ENCODE measurements at places on chromosomes 7 and 10. TPM values are rescaled to one million over a fixed set of nuclear protein-coding genes. Genes with fewer than 3 reads are reported as not detected.
A peak's percentile ranks its signal among the peaks of the same experiment; 100 is the strongest.

- no peak for DNase-seq
Observed at GRCh38 chr7:98133181-98133580, 26.5 kb downstream of the LMTK2 start.

DNA sequence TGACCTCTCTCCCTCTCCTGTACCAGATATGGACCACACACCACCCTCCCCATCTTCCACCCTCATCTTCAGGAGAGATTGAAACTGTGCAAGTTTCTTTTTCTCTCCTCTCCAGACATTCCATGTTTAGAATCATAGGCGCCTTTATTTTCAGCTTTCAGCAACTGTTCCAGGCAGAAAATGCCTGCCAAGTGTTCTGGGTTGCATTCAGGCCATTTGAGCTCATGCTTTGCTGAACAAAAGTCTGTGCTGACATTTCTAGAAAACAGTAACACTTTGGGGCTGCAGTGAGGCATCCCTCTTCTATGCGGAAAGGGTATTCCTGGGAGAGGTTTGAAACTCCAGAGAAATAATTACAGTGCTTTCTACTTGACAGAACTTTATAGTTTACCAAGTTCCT lies 361.7 kb downstream of the GPAM start:
- DNase-seq, result no peak

- no peak for DNase-seq
Observed at GRCh38 chr10:11048707-11049278, 31.1 kb downstream of the CELF2 start.

DNA sequence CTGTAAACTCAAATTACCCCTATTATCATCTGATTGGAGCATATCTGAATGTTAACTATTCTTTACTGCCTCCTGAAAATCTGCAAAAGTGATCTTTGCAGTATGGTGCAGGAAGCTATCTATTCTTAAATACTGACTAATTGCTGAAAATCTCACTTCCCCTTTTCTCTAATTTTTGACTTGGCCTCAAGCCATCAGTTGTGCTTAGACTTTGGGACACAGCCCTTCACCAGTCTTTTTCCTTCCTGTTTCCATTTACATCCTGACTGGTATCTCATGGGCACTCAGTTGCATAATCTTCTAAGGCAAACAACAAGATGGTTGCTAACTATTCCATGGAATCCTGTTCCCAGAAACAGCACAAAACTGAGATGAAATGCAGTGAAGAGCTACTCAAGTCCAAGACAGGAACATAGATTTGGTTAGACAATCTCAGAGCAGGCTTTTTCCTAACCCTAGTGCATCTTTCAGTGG lies 228.5 kb downstream of the SORCS1 start:
- DNase-seq, result no peak

- no peak for DNase-seq
Observed at GRCh38 chr10:73922007-73922863, 11.3 kb downstream of the PLAU start.

DNA sequence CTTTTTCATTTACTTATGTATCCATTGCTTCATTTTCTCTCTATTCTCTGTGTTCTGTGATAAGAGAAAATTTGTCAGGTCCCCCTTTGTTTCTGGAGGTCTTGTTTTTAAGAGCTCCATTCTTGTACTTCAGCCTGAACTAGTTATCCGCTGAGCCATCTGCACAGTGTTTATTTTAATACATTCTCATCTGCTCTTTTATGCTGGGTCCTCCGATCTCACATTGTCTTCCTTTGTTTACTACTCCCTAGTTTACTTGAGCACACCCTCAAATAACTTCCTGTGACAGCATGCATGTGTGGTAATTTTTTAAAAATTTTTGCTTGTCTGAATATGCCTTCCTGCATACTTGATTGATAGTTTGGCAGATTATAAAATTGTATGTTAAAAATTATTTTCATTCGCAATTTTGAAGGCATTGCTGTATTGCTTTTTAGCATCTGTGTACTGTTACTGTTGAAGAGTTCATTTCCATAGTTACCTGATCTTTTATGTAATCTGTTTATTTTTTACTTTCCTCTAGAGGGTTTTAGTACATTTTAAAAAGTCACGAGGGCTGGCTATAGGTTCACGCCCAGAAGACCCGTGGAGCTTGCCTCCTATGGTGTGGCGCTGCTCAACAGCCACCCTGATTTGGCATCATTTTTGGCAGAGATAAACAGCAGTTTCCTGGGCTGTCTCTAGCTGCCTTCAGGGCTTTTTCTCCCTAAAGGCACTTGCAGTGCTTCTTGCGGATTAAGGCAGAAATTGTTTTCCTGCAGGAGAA lies 31.9 kb downstream of the RSBN1L start:
- DNase-seq, result peak; percentile 28

DNA sequence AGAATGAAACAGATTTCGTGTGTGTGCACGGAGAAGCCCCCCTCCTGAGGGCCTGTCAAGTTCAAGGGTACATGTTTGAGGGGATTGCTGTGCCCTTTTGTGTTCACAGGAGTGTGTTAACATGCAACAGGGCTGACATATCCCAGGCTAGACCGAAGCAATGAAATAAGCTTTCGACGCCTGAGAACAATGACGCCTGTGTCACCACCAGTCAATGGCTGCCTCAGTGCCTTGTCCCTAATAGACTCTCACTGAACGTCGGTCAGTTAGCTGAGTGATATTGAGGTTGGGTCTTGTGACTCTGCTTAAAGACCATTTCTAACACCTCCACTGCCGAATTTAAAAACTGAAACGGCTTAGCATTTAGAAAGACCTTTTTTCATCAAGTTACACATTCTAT lies 175.2 kb upstream of the TCF7L2 start:
- DNase-seq, result no peak

Gene LBX1
- 1.5 TPM for polyA plus RNA-seq

Gene PNLIP
- polyA plus RNA-seq, result not detected

Gene GPC2
- 7.6 TPM for polyA plus RNA-seq

Gene SNX8
- 25.0 TPM for polyA plus RNA-seq

Gene LIPM
- not detected for polyA plus RNA-seq

Gene ANKRD26
- 11.4 TPM for polyA plus RNA-seq

Gene ASL
- 24.7 TPM for polyA plus RNA-seq

Gene MAGI2
- 6.3 TPM for polyA plus RNA-seq

Measured in right lung (tissue), 10 donors.